Adrenal gland (tissue), 19 donors: ENCODE measurements at places on chromosomes 16 and 17.

GRCh38 chr16:88764913-88765349 lies 20.1 kb downstream of the PIEZO1 start:
- no peak for DNase-seq

DNA sequence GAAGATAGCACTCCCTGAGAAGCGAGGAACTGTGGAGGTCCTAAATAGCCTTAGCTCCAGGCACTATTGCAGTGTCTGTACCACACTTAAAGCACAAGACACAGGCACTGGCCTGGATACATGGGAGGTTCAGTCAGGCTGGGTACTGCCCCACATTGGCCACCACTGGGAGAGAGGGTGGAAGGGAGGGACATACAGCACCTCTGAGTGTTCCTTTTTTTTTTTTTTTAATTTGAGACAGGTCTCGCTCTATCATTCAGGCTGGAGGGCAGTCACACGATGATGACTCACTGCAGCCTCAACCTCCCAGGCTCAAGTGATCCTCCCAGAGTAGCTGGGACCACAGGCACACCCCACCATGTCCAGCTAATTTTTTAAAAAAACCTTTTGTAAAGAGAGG lies 1.4 kb downstream of the GSG1L2 start:
- DNase-seq: no peak

DNA sequence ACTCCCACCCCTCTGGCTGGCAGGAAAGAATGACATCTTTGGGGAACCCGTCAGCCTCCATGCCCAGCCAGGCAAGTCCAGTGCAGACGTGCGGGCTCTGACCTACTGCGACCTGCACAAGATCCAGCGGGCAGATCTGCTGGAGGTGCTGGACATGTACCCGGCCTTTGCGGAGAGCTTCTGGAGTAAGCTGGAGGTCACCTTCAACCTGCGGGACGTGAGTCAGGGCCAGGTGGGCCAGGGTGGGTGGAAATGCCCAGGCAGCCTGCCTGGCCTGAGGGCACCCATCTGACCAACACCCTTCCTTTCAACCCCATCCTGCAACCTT lies 8.1 kb upstream of the DCAF7 start:
- no peak for DNase-seq

- DNase-seq: no peak
These were observed 463.6 kb downstream of the MAF start for GRCh38 chr16:79136955-79137354.

GRCh38 chr17:57046749-57047148 lies 38.3 kb upstream of the AKAP1 start:
- no peak for DNase-seq

- DNase-seq: peak; percentile 54
These were observed 641 bp upstream of the CBX2 start for GRCh38 chr17:79777120-79777893.

DNA sequence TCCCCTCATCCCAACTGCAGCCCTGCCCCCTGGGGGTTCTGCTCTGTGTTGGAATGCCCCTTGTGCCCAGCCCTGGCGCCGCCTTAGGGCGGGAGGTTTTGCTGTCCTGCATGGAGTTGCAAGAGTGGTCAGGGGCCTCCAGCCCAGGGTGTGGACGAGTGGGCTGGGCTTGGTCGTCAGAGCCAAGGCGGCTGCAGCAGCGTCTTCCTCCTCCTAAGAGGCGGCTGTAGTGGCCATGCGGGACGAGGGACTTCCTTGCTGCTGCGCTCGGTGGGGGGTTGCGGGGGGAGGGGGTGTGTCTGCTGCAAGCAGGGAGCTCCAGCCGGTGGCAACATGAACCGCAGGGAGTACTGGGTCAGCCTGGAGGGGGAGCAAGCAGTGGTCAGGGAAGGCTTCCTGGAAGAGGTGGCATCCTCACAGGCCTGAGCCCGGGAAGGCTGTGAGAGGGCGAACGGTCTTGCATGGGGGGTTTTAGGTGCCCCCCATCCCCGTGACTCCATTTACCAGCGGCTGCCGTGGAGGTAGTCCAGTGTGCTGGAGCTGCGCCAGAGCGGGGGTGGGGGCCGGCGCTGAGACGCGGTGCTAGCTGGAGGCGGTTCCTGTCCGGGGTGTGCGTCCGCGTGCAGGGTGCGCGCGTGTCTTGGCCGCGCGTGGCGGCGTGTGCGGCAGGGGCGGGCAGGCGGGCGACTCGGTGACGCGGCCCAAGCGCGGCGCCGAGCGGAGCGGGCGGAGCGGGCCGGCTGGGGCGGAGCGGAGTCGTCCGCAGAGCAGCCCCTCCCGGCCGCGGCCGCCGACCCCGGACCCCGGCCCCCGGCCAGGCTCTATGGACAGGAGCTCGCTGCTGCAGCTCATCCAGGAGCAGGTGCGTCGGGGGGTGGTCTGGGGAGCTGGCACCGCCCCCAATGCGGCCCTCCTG lies at the start of gene RHBDL1:
Gene RHBDL1, plus strand, starts transcription at position 704 of the 916 bp plus-strand sequence. Its CDS starts 120 bp downstream, at position 824.
- DNase-seq: no peak

DNA sequence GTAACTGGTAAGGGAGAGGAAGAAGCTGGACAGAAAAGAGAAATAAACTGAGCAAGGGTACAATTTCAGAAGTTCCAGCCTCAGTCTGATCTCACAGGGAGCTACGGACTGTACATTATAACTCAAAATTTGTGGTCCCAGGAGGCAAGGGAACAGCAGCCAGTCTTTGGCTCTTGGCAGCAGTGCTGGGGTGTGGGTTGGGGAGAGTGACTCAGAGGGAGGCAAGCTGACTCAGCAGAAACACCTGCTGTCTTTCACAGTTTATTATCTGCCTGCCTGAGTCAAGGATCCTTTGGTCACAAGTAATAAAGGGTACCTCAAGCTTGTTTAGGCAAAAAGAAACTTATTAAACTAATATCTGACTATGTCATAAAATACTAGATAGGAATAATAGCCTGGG lies 73.5 kb upstream of the KIF2B start:
- DNase-seq: no peak

DNA sequence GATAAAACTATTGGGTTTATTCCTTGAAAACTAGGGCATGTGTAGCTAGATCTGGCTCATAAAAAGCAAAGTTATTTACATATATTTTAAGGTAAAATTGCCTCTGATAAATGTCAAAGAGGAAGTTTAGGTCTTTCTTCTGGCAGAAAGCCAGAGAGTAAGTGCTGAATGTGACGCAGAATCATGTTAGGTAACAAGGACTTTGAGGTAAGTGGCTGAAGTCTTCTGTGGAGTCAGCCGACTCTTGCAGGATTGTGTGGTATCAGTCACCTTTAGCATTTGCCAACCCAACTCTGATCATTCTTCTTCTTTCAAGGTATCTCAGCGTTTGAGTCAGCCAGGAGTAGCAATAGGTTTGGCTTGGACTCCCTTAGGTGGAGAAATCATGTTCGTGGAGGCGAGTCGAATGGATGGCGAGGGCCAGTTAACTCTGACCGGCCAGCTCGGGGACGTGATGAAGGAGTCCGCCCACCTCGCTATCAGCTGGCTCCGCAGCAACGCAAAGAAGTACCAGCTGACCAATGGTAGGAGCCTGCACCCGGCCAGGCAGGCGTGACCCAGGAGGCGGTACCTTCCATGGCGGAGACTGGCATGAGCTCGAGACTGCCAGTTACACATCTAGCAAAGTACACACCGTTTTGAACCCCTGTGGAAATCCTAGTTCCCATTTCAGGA lies 37.9 kb downstream of the SIAH1 start:
- DNase-seq: no peak

DNA sequence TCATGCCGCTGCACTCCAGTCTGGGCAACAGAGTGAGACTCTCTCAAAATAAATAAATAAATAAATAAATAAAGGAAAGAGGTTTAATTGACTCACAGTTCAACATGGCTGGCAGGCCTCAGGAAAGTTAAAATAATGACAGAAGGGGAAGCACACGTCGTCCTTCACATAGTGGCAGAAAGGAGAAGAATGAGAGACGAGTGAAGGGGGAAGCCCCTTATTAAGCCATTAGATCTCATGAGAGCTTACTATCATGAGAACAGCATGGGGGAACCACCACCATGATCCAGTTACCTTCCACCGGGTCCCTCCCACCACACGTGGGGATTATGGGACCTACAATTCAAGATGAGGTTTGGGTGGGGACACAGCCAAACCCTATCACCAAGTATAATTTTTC lies 54.5 kb downstream of the PAFAH1B1 start:
- no peak for DNase-seq

- DNase-seq: peak; percentile 94
These were observed 24.2 kb downstream of the STAT5A start for GRCh38 chr17:42312285-42313130.

- DNase-seq: no peak
These were observed 6.6 kb upstream of the ATP6V0C start for GRCh38 chr16:2507052-2507659.

- DNase-seq: no peak
These were observed 7.9 kb downstream of the HERPUD1 start for GRCh38 chr16:56939801-56940200.

DNA sequence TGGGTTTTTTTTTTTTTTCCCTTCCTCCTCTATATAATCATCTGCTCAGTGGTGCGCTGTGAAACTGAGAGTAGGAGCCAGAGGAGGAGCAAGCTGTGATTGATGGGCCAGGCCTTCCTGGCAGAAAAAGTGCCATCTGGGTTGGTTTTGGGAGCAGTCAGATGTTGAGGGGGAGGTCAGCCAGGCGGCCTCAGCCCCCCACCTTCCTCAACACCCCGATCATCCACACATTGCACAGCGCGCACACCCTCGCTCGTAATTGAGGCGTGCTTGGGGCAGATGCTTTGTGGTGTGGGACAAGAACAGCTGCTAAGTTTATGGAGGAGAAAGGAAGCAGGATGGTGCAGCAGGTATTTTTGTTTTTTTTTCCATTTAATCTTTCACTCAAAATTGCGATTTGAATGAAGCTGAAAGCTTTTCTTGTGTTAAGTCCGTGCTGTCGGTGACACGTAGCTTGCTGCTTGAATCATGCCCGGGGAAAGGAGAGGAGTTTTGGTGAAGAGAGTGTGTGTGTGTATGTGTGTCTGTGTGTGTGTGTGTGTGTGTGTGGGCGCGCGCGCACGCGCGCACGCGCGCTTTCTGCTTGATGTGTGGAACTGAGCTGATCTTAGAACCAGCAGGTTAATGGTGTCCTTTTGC lies 177.4 kb downstream of the RBFOX1 start:
- DNase-seq: no peak

DNA sequence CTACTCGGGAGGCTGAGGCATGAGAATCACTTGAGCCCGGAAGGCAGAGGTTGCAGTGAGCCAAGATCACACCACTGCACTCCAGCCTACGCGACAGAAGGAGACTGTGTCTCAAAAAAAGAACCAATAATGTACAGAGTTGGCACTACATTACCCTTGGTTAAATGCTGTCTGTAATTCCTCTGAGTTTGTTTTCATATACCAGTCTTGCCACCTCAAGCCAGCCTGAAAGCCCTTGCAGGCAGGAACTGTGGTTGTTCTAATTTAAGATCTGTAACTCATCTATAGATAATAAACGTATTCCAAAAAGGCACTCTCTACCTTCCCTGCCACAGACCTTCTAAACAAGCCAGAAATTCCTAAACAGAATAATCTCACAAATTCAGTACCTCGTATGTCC lies 4.3 kb upstream of the KANSL1 start:
- no peak for DNase-seq

DNA sequence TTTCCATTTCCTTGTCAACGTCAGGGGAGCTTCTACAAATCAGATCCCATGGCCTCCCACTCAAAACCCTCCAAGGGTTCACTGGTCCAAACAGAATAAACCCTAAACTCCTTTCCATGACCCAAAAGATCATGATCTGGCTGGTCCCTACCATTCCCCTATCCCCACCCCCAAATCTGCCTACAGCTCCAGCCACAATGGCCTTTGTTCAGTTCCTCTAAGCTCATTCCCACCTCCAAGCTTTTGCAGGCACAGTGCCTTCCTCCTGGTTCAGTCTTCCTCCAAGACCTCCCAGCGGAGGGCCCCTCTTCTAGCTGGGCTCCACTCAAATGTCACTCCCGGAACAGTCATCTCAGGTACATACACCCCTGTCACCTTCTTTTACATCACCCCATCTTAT lies 2.0 kb downstream of the GPRC5B start:
- DNase-seq: no peak

DNA sequence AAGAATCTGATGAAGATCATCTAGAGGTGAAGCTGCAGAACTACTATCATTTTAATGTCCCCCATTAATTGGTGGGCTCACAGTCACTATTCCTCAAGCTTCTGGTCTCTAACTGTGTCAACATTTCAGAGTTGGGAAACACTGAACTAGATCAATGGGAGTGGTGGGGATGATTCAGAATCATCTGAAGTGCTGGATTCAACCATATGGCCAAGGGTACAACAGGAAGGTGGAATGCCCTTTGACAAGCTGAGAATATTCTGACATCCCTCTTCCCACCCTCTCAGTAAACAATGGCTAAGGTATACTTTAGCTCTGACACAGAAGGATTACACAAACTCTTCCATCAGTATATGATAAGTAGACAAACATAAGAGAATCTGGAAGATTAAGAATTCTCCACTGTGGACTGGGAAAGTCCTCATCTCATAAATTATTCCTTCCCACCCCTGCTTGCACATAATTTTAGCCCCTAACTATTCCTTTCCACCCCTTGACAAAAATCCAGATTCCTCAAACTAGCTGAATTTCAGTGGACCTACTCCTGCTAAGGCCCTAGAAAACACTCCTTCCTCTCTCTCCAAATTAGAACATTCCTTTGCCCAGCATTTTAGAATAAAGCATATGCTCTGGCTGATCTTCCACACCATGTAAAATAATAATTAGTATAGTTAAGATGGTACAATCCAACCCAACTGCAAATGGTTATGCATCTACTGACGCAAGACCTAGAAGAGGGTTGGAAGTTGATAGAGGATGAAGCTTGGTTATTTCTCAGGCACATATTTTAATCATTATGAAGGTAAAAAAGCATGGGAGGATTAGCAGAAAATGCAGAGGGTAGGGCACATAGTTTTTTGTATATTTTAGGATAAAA lies 16.3 kb upstream of the RFFL start:
- no peak for DNase-seq

DNA sequence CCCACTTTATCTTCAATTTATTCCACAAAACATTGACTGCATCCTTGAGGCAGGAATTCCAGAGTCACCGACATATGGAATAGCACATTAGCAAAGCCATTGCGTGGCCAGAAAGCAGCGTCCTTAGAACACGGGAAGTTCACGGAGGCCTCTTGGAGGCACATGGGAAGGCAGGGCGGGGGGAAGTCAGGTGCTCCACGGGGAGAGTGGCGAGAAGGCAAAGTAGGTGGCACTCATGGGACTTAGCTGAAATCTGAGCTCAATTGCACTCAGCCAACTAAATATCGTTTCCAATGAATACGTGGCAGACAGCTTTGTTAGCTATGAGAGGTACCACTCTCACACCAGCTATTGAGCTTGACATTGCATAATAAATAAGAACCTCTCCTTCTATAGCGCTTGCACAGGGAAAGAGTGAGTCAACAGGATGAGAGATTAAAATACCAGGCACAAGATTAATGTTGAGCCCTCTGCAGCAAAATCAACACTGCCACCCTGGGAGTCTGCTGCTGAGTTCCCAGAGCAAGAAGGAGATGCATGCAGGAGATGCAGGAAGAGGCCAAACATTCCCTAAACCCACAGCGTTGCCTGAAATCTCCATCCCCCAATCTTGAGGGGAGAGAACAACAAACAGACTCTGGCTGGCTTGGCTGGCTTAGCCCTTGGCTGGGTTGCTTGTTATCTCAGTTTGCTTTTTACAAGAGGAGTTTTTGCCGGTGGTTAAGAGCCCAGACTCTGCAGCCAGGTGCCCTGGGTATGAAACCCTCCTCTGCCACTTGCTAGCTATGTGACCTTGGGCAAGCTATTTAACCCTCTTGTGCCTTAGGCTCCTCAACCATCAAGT lies 28.8 kb downstream of the ABCC12 start:
- DNase-seq: no peak
